Amniotic stem cell (primary cell): ENCODE measurements at places on chromosomes 2 and 18.

DNA sequence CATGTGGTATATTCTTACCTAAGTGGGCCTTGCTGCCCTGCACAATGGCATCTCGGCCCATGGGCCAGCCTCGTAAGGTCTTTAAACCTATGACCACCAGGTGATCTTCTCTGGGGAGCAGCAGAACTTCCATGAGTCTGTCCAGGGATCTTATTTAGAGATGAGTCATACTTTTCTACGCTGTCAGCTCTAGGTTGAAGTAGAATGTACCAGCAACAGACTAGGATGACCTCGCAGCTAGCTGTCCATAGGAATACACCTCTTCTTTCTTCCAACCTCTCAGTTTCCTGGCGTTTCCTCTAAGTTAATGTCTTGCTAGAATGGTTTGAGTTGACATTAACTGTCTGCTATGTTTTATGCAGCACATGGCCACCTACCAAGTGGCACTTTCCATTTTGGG lies 15.6 kb upstream of the CXCR4 start:
- no peak for DNase-seq

DNA sequence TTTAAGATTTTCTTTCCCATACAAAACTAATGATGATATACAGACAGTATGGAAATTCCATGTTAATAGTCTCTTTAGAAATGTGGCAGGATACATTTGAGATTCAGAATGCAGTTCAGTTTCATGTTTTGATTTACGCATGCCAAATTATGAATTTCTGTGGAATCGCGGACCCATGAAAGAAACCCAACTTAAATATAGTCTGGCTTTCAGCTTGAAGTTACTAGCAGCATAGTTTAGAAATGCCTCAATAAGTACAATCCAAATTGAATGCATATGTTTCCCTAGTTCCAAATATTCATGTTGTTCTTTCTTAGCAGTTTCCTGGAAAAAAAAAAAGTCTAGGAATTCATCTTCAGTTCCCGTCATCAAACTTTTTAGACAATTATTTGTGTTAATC lies 164.1 kb upstream of the RASGRP3 start:
- no peak for DNase-seq

DNA sequence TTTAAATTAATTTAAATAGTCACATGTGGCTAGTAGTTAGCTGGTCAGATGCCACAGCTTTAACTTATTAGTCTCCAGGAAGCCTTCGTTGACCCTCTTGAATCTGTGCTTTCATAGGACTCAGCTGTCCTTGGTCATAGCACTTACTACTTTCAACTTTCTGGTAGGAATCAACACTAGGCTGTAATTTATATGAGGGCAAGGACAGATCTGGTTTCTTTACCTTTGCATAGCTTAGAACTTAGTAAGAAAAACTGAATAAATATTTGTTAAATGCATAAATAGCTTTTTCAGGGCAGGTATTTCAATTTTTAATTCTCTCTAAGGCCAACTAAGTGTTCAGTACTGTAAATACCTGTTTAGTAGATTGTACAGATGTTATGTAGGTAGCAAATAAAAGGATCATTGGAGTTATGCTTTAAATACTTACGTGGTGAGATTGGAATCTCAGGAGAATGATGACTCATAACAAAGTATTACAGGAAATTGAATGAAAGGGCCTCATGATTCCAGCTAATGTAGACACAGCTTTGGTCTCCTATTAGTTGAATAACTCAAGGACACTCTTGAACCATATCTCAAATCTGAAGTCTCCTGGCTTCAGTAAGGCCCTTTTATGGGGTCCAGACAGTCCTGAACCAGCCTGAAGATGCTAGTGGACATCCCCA lies 2.6 kb downstream of the CLIP4 start:
- no peak for DNase-seq

DNA sequence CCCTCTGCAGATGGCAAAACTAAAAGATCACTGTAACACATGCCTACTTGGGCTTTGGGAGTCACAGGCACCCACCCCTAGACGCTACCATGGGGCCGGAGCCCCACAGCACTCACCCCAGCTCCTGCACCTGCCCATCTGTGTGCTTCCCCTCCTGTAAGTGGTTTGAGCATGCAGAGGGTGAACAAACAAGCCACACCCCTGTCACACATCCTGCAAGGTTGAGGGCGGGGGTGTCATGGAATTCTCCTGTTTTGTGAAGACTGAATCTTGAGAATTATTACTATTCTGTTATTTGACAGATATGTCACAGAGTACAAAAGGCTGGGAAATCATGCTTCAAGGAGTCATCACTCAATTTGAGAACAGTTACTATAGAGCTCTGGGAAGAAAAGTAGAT lies 60.9 kb downstream of the RFTN2 start:
- no peak for DNase-seq

GRCh38 chr18:73286584-73286983 lies 418.8 kb upstream of the NETO1 start:
- no peak for DNase-seq

- no peak for DNase-seq
These were observed 34.1 kb downstream of the SLC66A2 start for GRCh38 chr18:79917169-79917852.

DNA sequence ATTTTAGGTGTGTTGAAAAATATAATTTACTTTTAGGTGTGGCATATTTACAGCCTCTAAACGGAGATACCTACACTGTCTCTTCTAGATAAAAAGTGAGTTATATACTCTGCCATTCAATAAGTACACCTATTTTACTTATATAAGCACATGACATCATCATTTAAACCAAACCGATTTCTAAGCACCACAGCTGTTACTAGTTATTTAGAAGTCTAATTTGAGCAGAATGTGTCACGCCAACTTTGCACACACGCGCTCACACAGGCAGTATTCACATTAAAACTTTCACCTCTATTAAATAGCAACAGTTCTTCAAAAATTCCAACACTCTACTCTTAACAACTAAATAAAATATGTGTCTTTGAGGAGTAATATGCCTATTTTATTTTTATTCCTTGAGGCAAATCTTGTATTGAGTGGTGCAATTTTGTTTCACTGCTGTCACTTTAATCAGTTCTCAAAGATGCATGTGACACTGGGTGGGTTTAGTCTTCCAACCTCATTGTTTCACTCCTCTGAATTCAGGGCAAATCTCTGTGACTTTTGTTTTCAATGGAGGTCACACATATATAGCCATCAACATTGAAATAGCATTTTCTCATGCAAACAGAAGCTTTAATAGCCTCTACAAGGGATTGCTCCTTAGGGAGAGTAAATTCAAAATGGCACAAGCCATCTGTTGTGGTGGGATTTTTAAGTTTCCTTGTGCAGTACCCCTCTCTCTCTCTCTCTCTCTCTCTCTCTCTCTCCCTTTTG lies 721.0 kb downstream of the PLCL1 start:
- DNase-seq = no peak

DNA sequence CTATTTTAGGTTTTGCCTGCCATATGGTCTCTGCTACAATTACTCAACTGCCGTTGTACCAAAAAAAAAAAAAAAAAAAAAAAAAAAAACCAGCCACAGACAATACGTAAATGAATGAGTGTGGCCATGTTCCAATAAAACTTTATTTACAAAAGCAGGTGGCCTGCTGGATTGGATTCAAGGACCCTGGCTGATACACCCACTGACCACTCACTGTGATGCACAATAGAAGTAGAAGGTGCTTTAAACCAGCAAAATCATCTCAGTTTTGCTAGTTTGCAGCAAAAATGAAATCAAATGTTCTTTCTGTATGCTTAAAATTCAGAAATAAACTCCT lies 137.4 kb downstream of the AKAIN1 start:
- DNase-seq = no peak

- DNase-seq = no peak
These were observed 5.4 kb downstream of the ITGAV start for GRCh38 chr2:186595219-186595618.

GRCh38 chr2:218444692-218445357 lies 25.9 kb downstream of the VIL1 start:
- no peak for DNase-seq

- no peak for DNase-seq
These were observed 535.7 kb downstream of the DCC start for GRCh38 chr18:52875725-52876124.

DNA sequence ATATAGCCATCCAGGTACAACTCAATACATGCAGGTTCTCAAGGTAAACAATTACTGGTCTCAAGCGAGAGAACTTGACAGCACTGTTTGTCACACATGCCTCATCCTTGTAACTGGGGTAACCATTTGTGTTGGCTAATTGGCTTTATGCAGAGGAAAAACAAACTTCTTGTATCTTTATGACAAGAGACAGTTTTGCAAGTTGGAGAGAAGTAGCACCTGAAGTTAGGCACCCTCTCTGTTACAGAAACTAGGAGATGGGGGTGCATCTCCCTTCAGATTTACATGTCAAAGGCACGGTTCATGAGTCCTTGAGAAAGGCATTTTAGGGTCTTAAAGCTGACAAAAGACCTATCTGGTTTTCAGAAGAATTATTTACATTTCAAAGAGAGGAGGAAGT lies 241.7 kb downstream of the CD226 start:
- no peak for DNase-seq

GRCh38 chr18:55396267-55396905 lies 191.6 kb downstream of the TCF4 start:
- DNase-seq = no peak

- DNase-seq = no peak
These were observed 22.1 kb downstream of the MFF start for GRCh38 chr2:227347117-227347516.

DNA sequence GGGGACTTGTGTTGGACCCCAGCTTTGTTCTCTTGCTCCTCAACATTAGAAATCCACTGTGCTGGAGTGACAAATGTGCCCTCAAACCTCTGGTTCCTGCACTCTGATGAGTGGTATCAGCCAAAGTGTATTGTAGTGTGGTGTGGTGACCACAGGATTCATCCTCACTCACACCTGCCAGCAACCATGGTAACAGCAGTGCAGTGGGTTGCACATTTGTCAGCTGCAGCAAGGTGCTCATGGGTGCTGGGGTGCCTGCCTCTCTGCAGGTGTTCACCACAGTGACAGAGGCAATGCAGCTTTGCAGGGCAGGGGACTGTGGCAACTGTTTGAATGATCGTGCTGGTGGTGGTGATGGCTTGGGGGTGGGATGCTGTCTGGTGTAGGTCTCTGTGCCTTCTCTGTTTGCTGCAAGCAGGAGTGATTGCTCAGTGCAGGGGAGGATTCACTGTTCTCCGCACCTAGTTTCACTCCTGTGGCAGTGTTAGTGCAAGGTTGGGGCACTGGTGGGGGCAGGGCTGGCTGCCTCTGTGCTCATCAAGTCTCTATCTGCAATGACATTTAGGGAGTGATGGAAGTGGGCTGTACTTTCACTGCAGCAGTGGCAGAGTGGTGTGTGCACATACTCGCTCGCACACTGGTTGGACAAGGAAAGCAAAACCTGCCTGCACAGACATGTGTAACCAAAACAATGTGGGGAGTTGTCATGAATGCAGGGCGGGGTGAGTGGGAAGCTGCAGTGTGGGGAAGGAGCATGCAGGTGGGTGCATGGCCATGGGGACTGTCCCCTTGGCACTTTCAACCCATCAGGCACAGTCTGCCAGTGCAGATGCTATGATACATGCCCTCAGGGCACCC lies 301.1 kb downstream of the PIK3C3 start:
- no peak for DNase-seq

DNA sequence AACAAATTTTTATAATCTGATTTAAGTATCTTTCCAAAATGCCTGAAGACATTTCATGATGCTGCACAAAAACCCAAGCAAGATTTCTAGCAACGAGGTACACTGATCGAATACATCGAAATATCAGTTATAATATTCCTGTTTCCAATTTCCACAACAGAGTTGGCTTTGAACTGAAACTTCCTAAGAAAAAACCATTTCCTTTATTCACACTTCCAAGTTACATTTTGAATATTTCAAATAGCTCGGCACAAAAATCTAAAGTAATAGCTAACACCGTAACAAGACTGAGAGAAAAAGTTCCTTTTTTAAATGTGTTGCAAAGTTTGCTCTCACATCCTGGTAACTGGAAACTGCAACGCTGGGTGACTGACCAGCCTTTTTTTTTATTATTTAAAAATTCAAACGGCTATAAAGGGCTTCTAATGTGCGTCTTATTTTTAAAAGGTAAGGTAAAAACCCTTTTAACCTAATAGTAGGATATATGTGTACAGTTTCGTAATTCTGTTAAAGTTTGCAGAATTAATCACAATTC lies 1.7 kb downstream of the HNRNPLL start:
- DNase-seq = no peak

DNA sequence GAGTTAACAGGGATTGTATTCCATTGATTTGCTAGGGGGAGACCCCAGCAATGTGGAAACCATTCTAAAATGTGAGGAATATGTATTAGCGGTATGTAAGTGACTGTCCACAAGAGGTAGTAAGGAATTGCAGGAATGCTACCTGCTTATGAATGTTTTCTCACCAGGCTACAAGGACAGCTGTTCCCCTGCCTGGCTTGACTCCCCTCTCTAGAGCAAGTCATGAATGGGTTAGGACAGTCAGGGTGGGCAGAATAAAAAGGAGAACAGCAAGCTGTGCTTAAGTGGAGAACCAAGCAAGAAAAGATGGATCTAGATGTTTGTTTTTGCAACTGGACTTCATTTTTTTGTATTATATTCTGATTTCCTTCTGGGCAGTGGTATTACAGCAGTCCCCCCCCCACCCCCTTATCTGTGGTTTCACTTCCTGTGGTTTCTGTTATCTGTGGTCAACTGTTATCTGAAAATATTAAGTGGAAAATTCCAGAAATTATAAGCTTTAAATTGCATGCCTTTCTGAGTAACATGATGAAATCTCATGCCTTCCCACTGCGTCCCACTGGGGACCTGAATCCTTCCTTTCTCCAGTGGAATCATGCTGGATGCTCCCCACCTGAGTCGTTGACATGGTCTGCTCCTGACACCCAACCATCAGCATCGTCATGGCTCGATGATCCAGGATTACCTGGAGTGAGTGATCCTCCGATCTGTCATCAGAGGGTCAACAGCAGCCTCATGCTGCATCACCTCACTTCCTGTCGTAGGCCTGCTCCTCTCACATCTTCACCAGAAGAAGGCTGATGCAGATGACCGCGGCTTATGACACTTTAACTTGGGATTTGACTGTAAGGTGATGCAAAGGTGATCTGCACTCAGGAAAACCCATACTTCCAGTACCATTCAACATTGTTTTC lies 52.2 kb downstream of the VAPA start:
- no peak for DNase-seq

- DNase-seq = no peak
These were observed 71.8 kb downstream of the NUP35 start for GRCh38 chr2:183195998-183196409.

GRCh38 chr2:207791579-207792243 lies 22.0 kb upstream of the FZD5 start:
- DNase-seq = no peak

GRCh38 chr2:239220981-239221396 lies 179.8 kb downstream of the HDAC4 start:
- DNase-seq = no peak
